ENCODE measurements at places on chromosomes 7 and 10.
A peak's percentile ranks its signal among the peaks of the same experiment; 100 is the strongest.

GRCh38 chr7:123673752-123674398 lies 18.2 kb downstream of the LMOD2 start:
- no peak for DNase-seq

GRCh38 chr7:107856806-107857540 lies 34.0 kb upstream of the DLD start:
- DNase-seq, result no peak

DNA sequence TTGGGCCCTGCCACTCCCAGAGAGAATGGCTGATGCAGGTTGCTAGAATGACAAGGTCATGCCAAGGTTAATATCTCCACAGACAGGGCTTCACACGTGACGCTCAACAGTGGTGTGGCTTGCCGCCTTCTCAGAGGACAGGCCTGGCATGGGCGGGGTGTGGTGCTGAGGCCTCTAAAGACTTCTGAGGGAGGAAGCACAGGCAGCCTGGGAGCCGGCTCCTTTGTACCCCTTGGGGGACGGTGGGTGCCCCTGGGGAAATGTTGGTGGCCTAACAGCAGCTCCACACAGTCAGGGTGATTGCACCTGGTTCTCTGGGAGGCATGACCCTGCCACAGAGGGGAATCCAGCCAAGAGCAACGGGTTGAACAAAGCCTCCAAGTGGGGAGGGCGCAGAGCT lies 115.1 kb downstream of the PKD1L1 start:
- no peak for DNase-seq

DNA sequence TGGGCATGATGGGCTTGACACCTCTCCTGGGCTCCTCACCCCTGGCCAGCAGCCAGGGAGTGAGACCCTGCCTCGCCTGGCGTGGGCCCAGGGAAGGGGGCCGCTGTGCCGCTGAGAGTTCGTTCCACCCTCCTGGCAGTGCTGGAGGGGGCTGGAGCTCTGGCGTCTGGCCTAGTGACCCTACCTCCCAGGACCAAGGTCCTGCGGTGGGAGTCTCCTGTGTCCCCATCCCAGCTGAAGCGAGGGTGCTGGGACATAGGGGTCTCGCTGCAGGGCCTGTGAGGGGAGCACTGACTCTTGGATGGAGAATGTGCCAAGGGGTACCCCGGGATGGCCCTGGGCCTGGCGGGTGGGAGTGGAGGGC lies 1.2 kb downstream of the GTF2IRD1 start:
- peak; percentile 61 for DNase-seq

- no peak for DNase-seq
Observed at GRCh38 chr10:111745982-111746381, 437.6 kb downstream of the GPAM start.
